DMS79 treated with DMSO at 0.1 percent for 48 hours (cell line): ENCODE measurements at places on chromosomes 7 and 10.

GRCh38 chr7:67725423-67725822 is 728.8 kb downstream of the TYW1 start:
- no peak for DNase-seq

GRCh38 chr10:71685554-71686232 is 33.9 kb downstream of the C10orf105 start:
- DNase-seq: peak; percentile 1

- no peak for DNase-seq
Observed at GRCh38 chr10:35927990-35928488, 285.9 kb upstream of the FZD8 start.

GRCh38 chr10:57785546-57785945 is 482.1 kb downstream of the IPMK start:
- no peak for DNase-seq

GRCh38 chr10:123944661-123945060 is 53.1 kb upstream of the CPXM2 start:
- no peak for DNase-seq

DNA sequence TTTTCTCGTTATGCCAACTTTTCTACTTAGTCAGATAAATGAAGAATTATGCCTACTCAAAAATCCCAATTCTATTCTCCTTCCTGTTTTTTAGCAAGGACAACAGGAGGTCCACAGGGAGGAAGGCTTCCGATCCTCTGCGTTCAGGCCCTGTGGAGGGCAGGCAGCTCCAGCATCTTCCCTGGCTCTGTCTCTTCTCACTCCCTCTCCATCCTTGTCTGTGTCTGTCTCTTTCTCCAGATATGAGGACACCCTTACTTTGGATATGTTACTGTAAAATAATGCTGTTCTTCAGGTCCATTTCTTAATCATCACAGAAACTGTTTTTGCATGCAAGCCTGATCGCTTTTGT is 166.6 kb downstream of the ELMO1 start:
- no peak for DNase-seq

DNA sequence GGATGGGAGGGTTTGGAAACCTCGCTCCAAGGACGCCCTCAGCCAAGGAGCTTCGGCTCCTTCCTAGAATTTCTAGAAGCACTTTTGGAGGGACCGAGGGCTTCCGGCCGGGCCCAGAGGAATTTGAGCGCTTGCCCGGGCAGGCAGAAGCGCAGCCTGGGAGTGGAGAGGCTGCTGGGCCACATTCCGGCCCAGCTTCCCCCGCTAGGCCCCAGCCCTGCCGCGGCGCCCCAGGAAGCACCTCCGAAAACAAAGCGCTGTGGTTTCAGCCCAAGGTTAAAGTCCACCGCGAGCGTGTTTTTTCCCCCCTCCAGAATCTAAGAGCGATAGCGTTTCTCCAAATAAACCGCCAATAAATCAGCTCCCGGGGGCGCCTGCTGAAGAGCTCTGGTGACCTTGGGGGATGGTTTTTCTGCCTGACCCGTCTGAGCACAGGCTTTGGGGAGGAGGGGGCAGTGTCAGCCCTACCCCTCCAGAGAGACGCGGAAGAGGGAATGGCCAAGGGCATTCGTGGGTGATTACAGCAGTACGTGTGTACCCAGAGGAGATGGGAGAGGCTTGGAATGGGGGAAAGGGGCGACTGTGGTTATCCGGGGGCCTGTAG is 5.7 kb upstream of the TNRC18 start:
- DNase-seq: peak; percentile 44

DNA sequence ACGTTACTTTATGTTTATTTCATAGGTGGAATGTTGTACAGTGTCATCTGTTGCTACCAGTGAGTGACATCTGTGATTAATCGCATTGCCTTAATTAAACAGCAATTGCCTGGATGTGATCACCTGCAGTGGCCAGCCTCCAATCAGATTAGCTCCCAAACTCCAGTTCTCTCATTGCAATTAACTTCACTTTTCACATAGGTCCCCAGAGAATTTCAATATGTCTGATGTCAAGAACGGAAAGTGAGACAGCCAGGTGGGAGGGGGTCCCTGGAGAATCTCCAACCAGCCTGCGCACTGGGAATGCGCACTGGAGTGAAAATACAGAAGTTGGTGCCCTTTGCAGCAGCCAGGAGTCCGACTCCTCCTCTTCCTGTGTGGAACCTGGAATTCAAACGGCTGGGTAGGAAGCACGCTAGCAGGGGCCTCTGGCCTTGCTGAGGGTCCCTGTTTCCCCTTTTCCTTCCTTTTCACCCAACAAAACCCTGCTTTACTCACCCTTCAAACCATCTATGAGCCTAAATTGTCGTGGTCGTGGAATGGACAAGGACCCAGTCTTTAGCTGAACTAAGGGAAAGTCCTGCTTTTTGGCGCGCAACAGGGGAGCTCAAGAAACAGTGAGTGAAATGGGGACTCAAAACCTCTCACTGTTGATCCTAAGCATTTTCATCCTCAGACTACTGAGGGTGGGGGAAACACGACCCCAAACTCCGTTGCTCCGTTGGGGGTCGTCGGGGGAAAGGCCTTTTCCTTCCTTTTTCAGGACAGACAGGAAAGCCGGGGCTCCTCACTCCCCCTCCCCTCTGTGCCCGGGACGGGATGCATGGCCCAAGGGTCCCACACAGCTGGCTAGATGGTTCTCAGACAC is 1355.5 kb upstream of the LRRTM3 start:
- DNase-seq: no peak

DNA sequence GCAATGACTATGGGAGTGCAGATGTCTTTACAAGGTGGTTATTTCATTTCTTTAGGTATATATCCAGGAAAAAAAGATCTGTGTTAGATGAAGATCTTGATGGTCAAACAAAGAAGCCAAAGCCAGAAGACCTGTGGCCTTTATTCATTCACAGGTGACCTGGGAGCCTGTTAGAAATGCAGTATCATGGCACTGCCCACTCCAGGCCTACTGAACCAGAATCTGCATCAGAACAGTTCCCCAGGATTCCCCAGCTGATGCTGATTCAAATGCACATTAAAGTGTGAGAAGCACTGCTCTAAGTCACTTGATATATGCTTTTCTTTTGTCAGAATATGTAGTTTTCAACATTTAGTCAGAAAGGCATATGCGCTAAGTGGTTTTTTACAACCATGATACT is 251.1 kb downstream of the IPMK start:
- no peak for DNase-seq

GRCh38 chr7:34153656-34154270 is 248.4 kb downstream of the BMPER start:
- DNase-seq: no peak

DNA sequence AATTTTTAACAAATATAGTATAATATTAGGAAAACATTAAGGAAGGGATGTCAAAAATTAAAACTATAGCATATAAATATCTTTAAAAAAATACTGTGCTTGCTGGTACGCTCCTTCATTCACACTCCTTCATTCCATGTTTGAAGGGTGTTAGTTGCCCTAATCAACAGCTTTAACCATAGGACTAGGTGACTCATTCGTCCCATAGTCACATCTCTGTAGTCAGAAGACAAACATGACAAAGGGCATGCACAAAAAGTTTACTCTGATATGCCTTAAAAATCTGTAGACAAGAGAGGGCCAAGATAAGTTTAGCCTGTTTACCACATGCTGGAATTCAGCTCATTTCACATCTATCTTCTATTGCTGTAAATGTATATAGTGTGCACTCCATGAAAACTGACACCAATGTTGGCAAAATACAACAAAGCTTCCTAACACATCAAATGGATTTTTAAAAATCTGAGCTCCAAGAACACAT is 646 bp downstream of the FAM13C start:
- peak; percentile 13 for DNase-seq

DNA sequence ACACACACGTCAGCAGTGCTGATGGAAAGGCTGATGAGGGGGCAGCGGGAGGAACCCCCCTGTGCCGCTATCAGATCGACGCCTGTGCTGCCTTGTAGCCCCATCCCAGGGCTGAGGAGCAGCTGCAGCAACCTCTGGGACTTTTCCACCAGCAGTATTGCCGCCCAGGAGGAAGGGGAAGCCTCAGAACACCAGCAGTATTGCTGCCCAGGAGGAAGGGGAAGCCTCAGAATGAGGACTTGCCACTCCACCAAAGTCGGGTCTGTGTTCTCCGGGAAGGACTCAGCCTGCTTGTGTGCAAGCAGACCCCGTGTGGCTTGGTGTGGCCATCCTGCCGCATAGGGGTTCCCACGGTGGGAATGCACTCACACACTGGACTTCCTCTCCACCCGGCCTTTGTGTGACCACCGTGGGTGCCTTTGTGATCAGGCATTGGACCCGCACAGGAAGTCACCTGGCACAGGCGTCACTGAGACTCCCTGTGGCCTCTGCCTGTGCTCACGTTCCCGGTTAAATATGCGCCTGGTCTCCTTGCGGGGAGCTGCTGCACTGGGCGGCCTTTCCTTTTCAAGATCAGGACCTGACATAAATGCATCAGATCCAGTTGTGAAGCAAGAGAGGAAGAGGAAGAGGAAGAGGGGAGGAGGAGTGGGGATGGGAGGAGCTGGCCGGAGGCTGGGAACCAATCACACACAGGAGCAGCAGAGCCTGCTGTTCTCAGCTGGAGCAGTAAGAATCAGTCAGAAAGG is 248.5 kb downstream of the DNAJB6 start:
- no peak for DNase-seq

DNA sequence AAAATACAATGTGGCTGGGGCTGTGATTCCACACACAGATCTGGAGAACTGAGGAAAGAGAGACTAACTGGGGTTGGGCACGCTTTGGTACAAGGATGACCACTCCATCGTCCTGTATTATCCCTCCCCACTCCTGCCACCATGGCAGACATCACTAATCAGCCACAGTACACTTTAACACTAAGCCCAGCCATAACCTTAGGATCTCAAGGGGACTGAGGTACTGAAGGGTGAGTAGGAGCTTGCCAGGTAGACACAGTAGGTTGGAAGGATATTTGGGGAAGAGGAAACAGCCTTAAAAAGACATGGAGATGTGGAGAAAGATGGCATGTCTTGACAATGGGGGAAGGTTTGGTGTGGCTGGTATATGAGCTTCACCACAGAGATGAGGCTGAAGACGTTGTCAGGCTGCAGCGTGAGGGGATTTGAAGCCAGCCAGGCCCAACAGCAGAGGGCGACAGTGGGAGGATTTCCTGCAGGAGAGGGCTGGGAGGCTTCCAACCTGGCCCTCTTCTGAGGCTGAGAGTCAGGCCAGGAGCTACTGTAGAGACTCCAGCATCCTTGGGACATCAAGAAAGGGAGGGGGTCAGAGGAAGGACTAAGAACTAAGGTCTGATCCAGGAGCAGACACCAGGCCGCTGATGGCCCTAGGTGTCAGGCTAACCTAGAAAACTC is 58.6 kb upstream of the COL13A1 start:
- no peak for DNase-seq

DNA sequence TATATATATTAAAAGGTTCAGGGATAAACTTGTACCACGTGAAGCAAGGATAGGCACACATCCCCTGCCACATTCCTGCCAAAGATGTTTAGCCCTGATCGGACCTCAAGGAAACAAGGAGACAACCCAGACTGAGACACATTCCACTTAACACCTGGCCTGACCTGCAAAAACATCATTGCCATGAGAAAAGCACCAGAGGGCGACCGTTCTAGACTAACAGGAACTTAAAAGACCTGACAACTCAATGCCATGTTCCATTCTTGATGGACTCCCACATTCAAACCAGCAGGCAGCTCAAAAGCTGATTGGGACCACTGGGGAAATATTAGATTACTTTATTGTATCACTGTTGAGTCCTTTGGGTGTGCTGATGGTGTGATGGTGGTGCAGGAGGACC is 8.1 kb upstream of the PDGFA start:
- DNase-seq: no peak

DNA sequence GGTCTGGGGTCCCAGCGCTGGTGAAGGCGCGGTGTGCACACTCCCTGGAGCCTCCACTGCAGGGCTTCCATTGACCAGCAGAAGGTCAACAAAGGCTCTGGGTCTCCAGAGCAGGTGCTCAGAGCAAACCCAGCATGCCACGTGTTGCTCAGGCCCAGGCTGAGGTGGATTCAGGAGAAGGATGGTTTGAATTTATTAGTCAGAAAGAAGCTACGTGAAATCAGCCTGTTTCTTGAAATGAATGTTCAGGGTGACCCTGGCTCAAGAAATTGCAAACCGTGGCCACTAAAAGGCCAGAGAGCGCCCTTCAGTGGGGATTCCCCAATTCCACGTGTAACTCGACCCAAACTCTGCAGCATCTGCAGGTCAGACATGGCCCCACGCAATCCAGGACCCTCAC is 82.7 kb upstream of the PFKP start:
- DNase-seq: no peak

DNA sequence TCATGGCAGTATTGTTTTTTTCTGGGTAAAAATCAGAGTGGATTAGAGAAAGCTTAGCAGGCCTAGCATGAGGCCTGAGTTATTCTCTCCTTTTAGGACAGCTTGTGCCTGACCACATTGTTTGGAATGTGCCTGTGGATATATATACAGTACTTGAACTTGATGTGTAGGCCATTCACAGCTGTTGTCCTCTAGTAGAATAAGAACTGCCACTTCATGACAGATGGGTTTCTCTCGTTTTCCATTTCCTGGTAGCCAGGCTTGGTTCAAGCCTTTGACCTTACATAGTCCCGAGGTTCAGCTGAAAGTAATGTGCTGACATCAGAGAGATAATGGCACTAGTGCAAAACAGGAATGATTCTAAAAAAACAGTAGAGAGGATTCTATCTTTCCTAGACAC is 473.9 kb downstream of the AUTS2 start:
- DNase-seq: no peak

DNA sequence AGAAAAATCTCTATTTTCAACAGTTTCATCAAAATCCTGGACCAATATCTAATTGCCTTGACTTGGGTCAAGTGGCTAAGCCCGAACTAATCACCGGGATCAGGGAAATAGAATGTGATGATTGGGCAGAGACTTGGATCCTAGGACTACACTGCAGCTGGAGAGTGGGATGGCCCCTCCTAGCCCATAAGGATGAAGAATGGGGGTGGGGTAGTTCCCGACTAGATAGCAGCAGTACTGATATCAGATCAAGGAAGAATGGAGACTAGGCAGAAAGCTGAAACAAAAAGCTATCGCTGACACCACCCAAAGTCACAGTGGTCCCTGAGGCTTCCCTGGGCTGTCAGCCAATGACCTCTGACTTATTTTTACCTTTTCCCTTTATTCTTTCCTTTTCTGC is 160.4 kb upstream of the PHYHIPL start:
- DNase-seq: no peak

DNA sequence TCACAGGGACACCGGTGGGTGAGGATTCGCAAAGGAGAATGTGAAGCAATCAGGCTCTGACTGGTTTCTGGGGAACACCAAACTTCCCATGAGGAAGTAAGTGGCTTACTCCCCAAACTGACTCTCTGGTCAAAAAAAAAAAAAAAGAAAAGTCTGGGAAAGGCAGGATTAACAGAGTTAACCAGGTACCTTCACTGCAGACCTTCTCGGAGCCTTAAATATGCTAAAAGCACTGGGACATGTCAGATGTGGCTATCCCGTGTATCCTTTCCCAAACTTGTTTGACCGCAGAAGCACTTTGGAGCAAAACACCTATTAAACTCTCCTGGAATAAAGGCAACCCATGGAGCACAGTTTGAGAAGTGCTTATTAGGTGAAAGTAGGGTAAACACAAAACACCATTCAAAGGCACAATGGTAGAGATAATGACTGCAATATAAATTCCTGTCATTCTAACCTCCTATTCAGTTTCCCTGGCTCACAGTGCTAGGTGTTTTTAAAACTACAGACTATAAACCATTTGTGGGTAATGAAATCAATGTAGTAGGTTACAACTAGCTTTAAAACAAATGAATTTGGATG is 44.1 kb upstream of the MXI1 start:
- no peak for DNase-seq
